Activated CD8-positive, alpha-beta T cell treated with anti-CD3 and anti-CD28 coated beads for 36 hours (primary cell): ENCODE measurements at places on chromosomes 1 and 21. TPM values are rescaled to one million over a fixed set of nuclear protein-coding genes. Genes with fewer than 3 reads are reported as not detected.

TMEM52 gene
- total RNA-seq: 2.1 TPM

GRCh38 chr1:156813750-156814570 is 2.7 kb downstream of the SH2D2A start:
- peak overlapping the region; percentile 94 for H3K4me3 ChIP-seq
- no peaks in the 10 kb centered on the region for H3K27me3 ChIP-seq
- H3K27ac ChIP-seq: peak overlapping the region; percentile 99
- H3K4me1 ChIP-seq: peaks cover 58% of the 10 kb centered on the region
- H3K36me3 ChIP-seq: peaks cover 77% of the 10 kb centered on the region
- DNase-seq: peak; percentile 85

OR10J1 gene
- total RNA-seq: not detected

GRCh38 chr21:45147473-45148315 is 73.3 kb downstream of the ADARB1 start:
- H3K36me3 ChIP-seq: peaks cover 13% of the 10 kb centered on the region
- H3K4me3 ChIP-seq: no peak overlapping the region
- H3K27ac ChIP-seq: no peak overlapping the region
- no peak for DNase-seq
- peaks cover 16% of the 10 kb centered on the region for H3K4me1 ChIP-seq

DNA sequence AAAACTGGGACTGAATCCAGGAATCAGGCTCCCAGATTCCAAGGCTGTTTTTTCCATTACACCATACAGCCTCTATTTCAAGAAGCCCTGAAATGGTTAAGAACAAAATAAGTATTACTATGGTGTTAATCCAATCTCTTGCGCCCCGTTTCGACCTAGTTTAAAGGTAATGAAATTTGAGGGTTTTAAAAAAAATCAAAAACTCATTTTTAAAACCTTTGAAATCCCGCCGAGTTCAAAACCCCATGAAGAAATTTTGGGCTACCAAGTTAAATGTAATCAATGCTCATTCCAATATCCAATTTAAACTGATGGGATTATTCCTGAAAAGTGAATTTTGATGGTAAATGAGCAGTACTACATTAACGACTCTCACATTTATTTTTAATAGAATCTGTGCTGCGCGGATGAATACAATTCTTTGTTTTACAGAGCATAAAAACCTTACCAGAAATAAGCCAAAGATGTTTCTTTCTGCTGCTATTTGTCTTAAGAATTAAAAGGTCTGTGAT is 767 bp upstream of the EGLN1 start:
- peak overlapping the region; percentile 84 for H3K4me3 ChIP-seq
- H3K27me3 ChIP-seq: peaks cover 4% of the 10 kb centered on the region
- no peak for DNase-seq
- peak overlapping the region; percentile 92 for H3K27ac ChIP-seq

ADCY10 gene
- total RNA-seq: 0.05 TPM

DNA sequence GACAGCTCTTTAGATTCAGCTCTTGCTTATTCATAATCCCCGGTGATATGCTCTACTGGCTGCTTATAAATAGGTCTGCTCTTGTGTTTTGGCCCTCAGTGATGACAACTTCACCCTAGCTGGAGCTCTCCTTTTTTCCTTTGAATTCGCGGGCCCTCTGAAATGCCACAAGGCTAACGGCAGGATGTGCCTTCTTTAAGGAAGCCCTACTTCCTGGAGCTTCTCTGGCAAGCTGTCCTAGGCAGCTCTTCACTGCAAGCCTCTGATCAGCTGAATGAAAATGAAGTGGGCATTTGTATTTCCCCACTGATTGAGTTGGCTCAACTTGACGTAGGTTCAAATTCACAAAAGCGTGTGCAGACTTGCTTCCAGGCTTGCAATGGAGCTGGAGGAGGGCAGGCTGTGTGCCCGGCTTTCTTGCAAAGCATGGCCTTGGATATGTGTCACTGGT is 22.2 kb downstream of the SGIP1 start:
- H3K27ac ChIP-seq: no peak overlapping the region
- H3K4me1 ChIP-seq: peaks cover 3% of the 10 kb centered on the region
- H3K27me3 ChIP-seq: no peaks in the 10 kb centered on the region
- no peaks in the 10 kb centered on the region for H3K36me3 ChIP-seq
- H3K4me3 ChIP-seq: no peak overlapping the region
- DNase-seq: no peak

GRCh38 chr1:199522338-199522737 is 505.2 kb upstream of the NR5A2 start:
- H3K36me3 ChIP-seq: no peaks in the 10 kb centered on the region
- no peak overlapping the region for H3K27ac ChIP-seq
- no peaks in the 10 kb centered on the region for H3K4me1 ChIP-seq
- no peaks in the 10 kb centered on the region for H3K27me3 ChIP-seq
